Heart right ventricle (tissue), 16 donors: ENCODE measurements at places on chromosomes 12 and 14. TPM values are rescaled to one million over a fixed set of nuclear protein-coding genes. Genes with fewer than 3 reads are reported as not detected.

- DNase-seq = no peak
These were observed 1064.1 kb upstream of the FLRT2 start for GRCh38 chr14:84465880-84466279.

The KLHDC1 gene
- 5.9 TPM for total RNA-seq

DNA sequence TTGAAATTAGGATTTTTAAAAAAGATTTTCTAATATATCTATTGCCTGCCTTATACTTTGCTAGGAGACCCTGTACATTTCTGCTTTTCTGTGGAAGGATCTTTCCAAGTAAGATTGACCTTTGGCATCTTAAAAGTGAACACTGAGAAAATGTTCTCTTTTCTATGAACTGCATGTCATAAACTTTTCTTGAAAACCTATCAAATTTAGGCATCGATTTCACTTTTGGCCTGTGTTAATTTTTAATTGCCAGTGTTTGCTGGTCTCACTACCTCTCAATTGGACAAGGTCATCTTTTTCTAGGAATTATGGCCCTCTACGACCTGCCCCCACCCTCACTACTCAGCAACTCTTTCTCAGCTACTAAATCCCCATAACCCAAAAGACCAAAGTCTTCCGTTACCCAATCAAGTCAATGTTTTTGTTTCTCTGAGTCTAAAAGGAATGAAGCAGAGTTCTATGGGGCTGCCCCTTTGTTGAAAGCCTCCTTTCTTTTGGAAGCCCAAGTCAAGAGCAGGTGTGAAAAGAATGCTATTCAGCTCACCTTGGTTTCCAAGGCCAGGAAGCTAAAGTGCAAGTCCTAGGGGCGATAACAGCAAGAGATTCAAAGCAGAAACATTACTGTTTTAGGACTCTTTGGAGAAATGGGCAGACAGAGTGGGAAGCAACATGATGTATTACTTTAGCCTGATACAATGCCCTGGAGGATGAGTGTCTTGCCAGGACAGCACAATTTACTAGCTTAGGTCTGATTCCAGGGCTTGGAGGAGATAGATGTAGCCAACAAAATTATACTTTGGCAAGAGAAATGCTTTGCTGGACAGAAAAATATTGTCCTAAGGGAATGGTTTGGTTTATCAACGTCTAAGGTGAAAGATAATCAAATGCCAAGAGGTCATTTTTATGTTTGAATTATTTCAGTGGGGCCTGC is 55.0 kb downstream of the IGF1 start:
- no peak for DNase-seq

DNA sequence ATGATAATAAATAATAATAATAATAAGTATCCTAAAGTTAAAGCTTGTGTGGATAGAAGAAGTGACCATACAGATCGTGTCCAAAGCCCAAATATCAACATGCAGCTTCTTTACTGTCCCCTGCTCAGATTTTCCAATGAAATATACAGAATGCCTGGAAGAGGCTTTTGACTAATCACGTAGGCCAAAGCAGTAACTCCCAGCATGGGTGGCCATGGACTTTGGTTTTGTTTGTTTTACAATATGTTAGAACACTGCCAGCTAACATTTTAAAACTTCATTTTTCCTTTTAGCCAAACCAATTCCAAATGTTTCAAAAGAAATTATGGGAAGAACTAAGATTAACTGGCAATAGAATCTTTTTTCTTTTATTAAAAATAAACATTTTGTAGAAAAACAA is 400.0 kb upstream of the FLRT2 start:
- no peak for DNase-seq

The SDR9C7 gene
- total RNA-seq = not detected

GRCh38 chr12:503111-503761 is 43.5 kb downstream of the B4GALNT3 start:
- no peak for DNase-seq
